ENCODE measurements at places on chromosomes 1 and 21.

DNA sequence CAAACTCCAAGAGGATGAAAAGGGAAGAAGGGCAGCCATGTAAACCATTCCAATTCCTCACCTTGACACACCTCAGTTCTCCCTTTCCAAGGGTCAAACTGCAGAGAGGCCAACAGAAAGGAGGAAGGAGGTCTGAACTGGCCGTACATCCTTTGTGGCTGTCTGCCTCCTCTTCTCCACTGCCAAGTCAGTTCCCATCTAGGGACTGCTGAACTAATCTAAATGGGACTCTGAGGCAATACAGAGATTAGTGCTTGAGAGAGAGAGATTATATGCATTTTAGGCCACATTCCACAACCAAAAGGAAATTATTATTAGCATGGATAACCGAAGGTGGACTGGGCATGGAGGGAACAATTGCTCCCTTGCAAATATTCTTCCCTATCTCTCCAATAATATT lies 2.7 kb downstream of the ARHGEF11 start:
- DNase-seq: no peak

GRCh38 chr1:237690656-237691055 lies 200.1 kb downstream of the ZP4 start:
- DNase-seq: no peak

- DNase-seq: no peak
Observed at GRCh38 chr1:43446388-43446740, 7.4 kb downstream of the HYI start.

DNA sequence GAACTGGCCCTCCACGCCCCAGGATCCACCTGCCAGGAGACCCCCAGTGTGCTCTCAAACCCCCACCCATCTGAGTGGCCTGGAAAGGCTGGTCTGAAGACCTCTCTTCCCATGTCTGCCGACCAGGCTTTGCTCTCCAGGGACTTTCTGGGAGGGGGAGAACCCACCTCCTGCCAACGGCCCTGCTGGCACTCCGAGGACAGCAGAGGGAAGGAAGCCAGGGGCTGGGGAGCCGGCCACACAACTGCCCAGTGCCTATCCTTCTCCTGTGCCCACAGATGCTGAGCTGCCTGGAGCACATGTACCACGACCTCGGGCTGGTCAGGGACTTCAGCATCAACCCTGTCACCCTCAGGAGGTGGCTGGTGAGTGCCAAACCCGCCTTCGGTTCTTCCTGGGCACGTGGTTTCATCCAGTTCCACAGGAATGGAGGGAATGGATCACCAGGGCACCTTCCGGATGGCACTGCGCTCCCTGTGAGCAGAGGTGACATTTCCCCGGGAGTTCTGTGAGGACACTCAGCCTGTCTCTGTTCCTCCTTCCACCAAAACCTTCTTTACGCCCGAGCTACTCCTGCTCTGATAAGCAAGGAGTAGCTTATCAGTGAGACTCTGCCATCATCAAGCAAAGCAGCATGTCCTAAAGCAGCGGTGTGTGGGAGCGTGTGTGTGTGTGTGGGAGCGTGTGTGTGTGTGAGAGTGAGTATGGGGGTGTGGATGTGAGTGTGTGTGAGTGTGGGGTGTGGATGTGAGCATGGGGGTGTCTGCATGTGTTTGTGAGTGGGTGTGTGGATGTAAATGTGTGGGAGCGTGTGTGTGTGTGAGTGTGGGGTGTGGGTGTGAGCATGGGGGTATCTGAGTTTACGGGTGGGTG lies 105.5 kb downstream of the PDE9A start:
- DNase-seq: no peak

DNA sequence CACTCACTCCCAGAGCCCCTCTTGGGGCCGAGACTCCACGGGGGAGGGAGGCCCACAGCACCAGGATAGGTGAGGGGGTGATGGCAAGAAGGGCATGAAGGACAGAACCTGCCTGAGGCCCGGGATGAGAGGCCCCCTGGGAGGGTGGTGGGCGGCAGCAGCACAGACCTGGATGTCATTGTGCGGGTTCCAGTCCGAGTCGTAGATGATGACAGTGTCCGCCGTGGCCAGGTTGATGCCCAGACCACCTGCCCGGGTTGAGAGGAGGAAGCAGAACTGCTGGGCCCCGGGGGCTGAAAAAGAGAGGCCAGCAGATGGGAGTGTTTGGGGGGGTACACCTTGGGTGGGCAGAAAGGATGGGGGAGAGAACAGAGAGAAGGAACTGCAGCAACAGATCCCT lies 50.1 kb downstream of the CHD5 start:
- DNase-seq: no peak

- DNase-seq: no peak
Observed at GRCh38 chr1:201011616-201012015, 11.9 kb downstream of the KIF21B start.

GRCh38 chr1:109886827-109887226 lies 23.8 kb upstream of the CSF1 start:
- DNase-seq: no peak

DNA sequence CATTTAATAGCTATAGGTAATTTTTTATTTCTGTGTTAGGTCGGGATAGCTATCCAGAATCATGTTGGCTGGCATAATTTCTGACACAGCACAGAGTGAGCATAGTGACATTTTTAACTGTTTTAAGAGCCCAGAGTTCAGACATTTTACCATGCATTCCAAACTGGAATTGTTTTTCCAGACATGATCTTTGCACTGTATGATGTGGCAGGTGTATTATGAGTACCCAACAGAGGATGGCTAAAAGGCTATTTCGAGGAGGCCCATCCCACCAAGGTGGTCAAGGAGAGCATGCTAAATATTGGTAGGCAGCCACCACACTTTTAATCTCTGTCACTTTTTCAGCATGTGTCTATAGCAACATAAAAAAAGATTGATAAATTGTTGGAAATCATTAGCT lies 137.3 kb upstream of the ST6GALNAC5 start:
- no peak for DNase-seq

GRCh38 chr1:109479311-109479710 lies 4.4 kb upstream of the ATXN7L2 start:
- no peak for DNase-seq

GRCh38 chr1:42340093-42340492 lies 5.1 kb upstream of the FOXJ3 start:
- no peak for DNase-seq

DNA sequence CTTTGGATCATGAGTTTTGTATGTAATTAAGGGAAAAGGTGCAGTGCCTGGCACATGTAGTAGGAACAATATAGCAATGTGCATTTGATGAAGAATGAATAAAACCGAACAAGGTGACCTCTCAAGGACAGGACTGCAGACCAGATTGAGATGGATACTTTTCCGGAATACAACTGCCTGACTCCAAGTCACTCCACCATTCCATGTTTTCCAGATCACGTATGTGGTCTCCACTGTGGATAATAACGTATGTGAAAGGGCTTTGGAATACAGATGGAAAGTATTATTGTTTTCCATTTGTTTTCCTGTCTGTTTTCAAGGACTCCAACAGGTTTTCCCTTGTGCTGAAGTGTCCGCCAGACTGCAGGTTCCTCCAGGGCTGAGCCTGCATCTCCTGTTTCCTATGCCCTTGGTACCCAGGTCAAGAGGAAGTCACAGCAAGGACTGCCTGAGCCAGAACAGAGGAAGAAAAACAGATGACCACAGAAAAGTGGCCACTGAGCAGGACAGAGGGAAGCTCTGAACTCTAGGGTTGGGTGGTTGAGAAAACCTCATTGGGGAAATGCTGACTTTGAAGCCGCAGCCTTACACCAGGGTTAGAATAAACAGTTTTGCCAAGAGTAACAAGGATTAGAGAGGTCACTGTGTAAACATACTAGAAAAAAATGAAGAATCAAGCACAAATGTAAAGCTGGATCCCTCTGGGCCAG lies 4.0 kb downstream of the CFAP45 start:
- DNase-seq: no peak

DNA sequence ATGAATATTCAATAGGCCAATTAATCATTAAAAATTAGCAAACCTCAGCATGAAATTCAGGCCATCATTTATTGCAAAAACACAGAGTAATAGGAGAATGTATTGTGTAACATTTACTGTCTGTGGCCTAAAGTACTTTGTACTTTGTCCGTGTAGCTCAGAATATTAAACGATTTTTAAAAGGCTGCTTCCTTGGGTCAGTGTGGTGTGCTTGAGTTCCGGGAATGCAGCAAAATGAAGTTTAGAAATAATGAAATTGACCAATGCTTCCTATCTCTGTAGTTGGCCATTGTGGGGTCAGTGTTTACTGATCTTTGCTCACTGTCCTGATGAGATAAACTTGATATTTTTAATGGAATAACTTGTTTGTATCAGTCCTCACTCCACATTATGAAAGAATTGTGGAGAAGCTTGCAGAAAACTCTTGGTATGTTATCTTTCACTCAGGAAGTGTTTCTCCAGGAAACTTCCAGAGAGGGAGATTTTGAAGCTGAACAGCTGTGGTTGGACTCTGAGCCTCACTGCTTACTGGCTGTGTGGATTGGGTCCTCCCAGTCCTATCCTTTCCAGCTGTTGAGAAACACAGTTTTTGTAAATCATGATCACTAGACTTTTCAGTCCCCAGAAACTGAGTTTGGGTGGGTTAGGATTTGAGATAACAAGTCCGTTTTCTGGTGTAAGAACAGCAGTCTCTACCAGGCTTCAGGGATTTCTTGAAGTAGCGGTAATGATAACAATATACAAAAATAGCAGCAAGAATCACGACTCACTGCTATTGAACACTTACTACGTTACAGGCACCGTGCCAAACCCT lies 19.2 kb upstream of the MTARC1 start:
- no peak for DNase-seq

DNA sequence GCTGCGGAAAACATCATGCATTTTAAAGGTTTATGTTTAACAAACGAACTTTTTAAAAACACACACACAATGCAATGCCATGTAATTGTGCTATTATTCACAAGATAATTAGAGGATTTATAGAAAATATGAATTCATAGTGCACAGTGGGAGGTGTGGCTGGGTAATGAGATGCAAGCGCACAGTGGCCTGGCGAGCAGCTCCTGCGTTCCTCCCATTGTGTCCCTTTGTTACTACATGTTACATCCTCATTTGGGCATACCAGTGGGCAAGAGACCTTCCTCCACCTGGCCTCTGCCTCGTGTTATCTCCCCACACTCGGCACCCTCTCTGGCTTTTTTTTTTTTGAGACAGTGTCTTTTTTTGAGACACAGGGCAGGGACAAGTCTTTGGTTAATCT lies 30.0 kb upstream of the TENT5B start:
- DNase-seq: peak; percentile 51

- no peak for DNase-seq
Observed at GRCh38 chr1:227748496-227749182, 13.4 kb downstream of the SNAP47 start.

DNA sequence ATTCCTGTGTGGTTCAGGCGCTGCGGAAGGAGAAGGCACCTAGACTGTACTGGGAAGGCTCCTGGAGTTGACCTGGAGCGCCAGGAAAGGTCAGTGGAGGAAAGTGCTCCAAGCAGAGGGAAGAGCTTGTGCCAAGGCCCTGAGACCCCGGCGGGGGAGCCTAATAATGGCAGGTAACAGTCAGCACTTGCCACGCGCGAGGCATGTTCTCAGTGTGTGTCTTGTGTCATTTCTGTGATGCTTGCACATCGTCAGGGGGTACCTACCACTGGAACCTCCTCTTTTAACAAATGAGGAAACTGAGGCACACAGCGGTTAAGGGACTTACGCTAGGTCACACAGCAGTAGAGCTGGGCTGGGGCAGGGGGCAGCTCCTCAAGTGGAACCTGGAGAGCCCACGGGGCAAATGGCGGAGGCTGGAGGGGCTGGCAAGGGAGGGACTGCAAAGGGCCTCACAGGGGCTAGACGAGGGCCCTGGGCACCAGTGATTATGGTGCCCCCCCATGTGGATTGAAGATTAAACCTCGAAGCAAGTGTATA lies 976 bp upstream of the BMP8B start:
- no peak for DNase-seq

DNA sequence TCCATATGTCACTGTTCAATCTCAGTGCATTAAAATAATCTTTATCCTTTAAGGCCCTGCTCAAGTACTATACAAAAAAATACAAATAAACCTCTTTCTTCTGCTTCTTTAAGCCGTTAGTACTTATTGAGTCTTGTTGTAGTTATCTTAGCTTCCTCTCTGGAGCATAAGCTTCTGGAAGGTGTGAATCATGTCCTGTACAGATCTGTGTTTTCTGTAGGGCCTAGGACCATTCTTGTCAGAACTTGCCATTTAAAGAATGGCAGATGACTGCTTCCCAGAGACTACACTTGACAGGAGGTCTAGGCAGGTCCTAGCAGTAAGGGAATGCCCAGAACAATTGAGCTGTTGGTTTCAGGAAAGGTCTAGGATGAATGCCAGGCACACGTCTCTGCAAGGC lies 12.9 kb downstream of the NEK7 start:
- DNase-seq: no peak

DNA sequence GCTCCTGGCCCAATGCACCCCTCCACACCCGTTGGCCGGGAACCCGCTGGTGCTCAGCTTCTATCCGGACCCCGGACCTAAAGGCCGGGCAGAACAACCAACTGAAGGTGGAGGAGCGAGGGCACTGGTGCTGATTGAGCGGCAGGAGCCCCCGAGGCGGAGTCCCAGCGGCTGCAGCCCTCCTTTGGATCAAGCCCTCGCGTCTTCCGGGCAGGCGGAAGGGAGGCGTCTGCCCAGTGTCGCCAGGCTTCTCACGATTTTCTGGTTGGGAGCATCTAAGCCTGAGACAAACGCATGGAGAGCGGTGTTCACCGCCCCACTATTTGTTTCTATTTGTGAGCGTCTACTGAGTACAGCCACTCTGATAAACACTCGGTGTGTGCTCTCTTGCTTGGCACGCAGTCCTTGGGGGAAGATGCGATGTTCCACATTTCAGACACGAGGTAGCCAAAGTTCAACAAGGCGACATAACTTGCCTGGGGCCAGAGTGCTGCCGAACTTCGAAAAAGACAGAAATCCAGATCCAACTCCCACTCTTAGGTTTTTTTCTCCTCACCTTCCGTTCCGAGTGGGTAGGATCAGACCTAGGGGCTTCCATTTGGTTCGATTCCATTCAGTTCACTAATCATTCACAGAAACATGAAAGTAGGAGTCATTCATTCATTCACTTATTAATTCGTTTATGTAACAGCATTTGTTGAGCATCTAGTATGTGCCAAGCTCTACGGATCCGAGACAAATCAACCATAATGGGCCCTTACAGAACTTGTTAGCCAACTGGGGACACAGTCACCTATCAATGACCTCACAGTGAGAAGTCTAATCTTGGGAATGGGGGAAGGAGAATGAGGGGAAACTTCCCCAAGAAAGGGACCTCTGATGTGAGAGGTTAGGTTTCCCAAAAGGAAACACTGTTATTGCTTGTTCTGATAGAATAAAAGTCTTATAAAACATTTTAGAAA lies 4.9 kb upstream of the DMRTA2 start:
- DNase-seq: no peak

DNA sequence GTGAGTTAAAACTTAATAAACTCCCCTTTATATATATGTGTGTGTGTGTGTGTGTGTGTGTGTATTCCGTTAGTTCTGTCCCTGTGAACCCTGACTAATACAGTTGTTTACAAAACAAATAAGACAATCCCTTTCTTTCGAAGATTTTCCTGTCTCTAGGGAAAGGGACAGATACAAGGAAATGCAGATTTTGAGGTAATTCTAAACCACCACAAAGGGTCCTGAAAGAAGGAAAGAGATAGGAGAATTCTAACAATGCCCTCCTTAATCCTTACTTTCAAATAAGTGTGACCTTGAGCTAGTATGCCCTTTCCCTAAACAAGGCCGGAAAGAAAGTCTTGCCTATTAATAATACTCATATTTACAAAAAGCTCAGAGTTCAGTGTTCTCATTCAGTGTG lies 164.8 kb upstream of the COL11A1 start:
- no peak for DNase-seq

Data from A673 (cell line).